ENCODE measurements at places on chromosomes 6 and 20. TPM values are rescaled to one million over a fixed set of nuclear protein-coding genes. Genes with fewer than 3 reads are reported as not detected.

DNA sequence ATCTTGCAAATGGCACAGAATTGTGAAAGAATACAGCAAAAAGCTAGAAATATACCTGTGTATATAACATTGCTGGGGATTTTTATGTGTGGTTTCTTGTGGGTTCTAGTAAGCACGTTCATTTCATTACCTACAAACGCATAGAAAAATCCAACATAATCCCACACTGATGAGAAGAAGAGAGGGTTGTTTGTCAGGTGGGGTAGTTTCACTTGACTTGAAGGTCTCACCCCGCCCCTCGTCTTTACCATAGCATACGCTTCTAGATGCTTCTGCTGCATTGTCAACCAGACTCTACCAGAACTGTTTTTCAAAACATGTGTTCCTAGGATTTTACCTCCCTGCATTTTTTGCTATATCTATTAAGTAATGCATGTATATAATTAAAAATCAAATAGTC is 284.1 kb upstream of the TAB2 start:
- peaks cover 15% of the 10 kb centered on the region for H3K4me1 ChIP-seq
- no peak for DNase-seq
- H3K36me3 ChIP-seq: no peaks in the 10 kb centered on the region
- no peak overlapping the region for H3K27ac ChIP-seq
- no peaks in the 10 kb centered on the region for H3K27me3 ChIP-seq

- no peaks in the 10 kb centered on the region for H3K4me1 ChIP-seq
- no peak for DNase-seq
- no peak overlapping the region for H3K27ac ChIP-seq
- H3K36me3 ChIP-seq: no peaks in the 10 kb centered on the region
- no peak overlapping the region for H3K4me3 ChIP-seq
Observed at GRCh38 chr6:118843685-118844390, 50.1 kb upstream of the ASF1A start.

GRCh38 chr20:16752901-16753300 is 4.7 kb downstream of the OTOR start:
- H3K27ac ChIP-seq: no peak overlapping the region
- H3K4me1 ChIP-seq: no peaks in the 10 kb centered on the region
- DNase-seq: no peak
- no peaks in the 10 kb centered on the region for H3K36me3 ChIP-seq
- H3K4me3 ChIP-seq: no peak overlapping the region

GRCh38 chr6:17665132-17665531 is 41.6 kb downstream of the NUP153 start:
- peaks cover 35% of the 10 kb centered on the region for H3K36me3 ChIP-seq
- H3K27ac ChIP-seq: no peak overlapping the region
- no peaks in the 10 kb centered on the region for H3K27me3 ChIP-seq

- peaks cover 2% of the 10 kb centered on the region for H3K4me1 ChIP-seq
- no peak overlapping the region for H3K4me3 ChIP-seq
- H3K27ac ChIP-seq: no peak overlapping the region
- no peaks in the 10 kb centered on the region for H3K27me3 ChIP-seq
- H3K36me3 ChIP-seq: no peaks in the 10 kb centered on the region
- DNase-seq: no peak
Observed at GRCh38 chr20:62039738-62040137, 25.9 kb downstream of the TAF4 start.

BAG2 gene
- polyA plus RNA-seq: 11.8 TPM

All from muscle of leg (tissue), 16 donors.